ENCODE measurements at places on chromosomes 11 and 22.

GRCh38 chr22:49011769-49012648, 815.7 kb downstream of the BRD1 start:
- no peak for DNase-seq

DNA sequence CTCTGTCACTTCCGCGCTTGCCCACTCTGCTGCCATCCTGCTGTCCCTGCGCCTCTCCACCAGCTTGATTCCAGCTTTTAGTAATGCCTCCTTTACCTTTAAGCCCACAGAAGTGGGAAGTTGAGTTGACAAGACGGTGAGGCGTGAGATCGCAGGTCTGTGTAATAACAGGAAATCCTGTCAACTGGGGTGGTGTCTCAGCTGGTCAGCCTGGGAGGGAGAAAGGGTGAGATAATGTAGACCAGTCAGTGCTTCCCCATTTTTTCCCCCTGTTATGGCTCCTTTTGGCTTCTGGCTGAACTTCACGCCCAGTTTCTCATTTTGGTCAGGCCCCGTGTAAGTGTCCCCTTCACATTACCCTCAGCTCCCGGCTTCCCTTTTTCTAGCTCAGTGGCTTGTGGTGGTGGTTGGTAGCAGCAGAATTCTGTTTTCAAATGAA, 98.9 kb downstream of the TRAF6 start:
- DNase-seq: no peak

- DNase-seq: no peak
Observed at GRCh38 chr11:72924568-72925190, 110.5 kb downstream of the ATG16L2 start.

- DNase-seq: no peak
Observed at GRCh38 chr11:2835296-2835695, 50.3 kb downstream of the CDKN1C start.

GRCh38 chr11:21464601-21465193, 728.2 kb upstream of the ANO5 start:
- DNase-seq: no peak

Measured in stimulated activated CD8-positive, alpha-beta memory T cell treated with anti-CD3 and anti-CD28 coated beads, Interleukin-4, amount 100 ng/mL, for 24 hours (primary cell).